Mammary microvascular endothelial cell (primary cell): ENCODE measurements at places on chromosomes 1 and 21. TPM values are rescaled to one million over a fixed set of nuclear protein-coding genes. Genes with fewer than 3 reads are reported as not detected.

The TNFRSF9 gene
- 0.89 and 1.5 TPM in 2 replicates for total RNA-seq

The CDA gene
- 0.13 and 1.1 TPM in 2 replicates for total RNA-seq

The CACHD1 gene
- 9.1 and 9.2 TPM in 2 replicates for total RNA-seq

The RHEX gene
- not detected in 2 replicates for total RNA-seq

The GPR153 gene
- total RNA-seq: 0.73 and 0.94 TPM in 2 replicates

The INAVA gene
- not detected in 2 replicates for total RNA-seq

The RGS13 gene
- not detected in 2 replicates for total RNA-seq

The FCRL1 gene
- not detected in 2 replicates for total RNA-seq

The EXO1 gene
- total RNA-seq: 13.9 and 14.2 TPM in 2 replicates

The SPRR3 gene
- total RNA-seq: not detected in 2 replicates
